Osteoblast (primary cell): ENCODE measurements at places on chromosomes 2 and 18. TPM values are rescaled to one million over a fixed set of nuclear protein-coding genes. Genes with fewer than 3 reads are reported as not detected.

DNA sequence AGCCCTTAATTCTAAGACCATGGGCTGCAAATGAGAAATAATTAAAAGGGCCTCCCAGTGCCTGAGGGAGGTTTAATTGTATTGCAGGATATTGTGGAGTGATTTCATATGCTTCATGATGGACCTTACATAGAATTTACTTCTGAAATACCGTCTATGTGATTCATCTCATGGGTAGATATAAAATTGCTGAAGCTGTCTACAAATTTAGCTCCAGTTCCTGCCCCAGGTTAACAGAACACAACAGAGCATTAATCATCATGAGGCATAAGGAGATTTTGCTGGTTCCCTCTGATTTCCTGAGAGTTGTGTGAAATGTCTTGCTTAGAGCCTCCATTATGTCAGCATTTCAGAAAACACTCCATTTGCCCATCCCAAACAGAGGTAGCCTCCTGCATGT lies 770 bp downstream of the UPP2 start:
- H3K27ac ChIP-seq = no peak overlapping the region
- H3K36me3 ChIP-seq = no peaks in the 10 kb centered on the region
- peaks cover 3% of the 10 kb centered on the region for H3K27me3 ChIP-seq
- DNase-seq = no peak
- H3K4me3 ChIP-seq = no peak overlapping the region

- H3K4me3 ChIP-seq = no peak overlapping the region
- peaks cover 3% of the 10 kb centered on the region for H3K36me3 ChIP-seq
- no peak overlapping the region for H3K27ac ChIP-seq
- H3K27me3 ChIP-seq = no peaks in the 10 kb centered on the region
- H3K4me1 ChIP-seq = peaks cover 15% of the 10 kb centered on the region
- DNase-seq = no peak
Measured at GRCh38 chr2:99158599-99158998, 3.8 kb downstream of the LIPT1 start.

DNA sequence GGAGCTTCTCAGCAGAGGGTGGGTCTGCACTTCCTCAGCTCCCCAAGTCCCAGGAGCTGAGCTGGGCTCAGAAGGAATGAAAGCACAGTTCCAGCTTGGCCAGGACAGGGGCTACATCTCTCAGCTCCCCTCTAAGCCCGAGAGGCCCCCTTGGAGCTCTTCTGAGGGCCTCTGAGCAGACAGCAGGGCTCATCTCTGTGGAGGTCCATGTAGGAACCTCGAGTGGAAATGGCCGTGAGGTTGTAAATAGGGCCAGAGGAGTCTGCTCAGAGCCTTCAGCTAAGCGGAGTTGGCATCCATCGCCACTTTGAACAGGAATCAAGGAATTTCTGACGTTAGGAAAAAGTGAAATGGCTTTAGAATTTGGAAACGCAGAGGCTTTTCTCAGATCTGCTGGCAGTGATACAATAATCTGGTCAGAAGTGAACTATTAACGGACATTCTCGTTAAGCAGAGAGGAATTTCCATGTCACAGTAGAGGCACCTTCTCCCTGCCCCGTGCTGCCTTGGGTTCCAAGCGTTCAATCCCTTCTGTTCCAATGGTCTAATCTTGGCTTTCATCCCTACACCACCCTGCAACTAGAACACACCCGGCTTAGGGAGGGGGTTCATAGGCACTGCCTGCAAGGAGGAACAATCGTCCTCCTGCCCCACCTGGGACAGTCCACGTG lies 213.9 kb downstream of the NDUFA10 start:
- H3K4me3 ChIP-seq = no peak overlapping the region
- no peaks in the 10 kb centered on the region for H3K36me3 ChIP-seq
- peak; percentile 30 for DNase-seq
- H3K4me1 ChIP-seq = no peaks in the 10 kb centered on the region
- H3K27ac ChIP-seq = no peak overlapping the region

- no peak overlapping the region for H3K27ac ChIP-seq
- H3K4me3 ChIP-seq = peak overlapping the region; percentile 76
- DNase-seq = no peak
- peaks cover 25% of the 10 kb centered on the region for H3K4me1 ChIP-seq
Measured at GRCh38 chr2:233354500-233354924, 218 bp downstream of the DGKD start.

SCN2A gene
- 2.2 and 5.0 TPM in 2 replicates for total RNA-seq

TPRKB gene
- 16.6 and 18.9 TPM in 2 replicates for total RNA-seq

DNA sequence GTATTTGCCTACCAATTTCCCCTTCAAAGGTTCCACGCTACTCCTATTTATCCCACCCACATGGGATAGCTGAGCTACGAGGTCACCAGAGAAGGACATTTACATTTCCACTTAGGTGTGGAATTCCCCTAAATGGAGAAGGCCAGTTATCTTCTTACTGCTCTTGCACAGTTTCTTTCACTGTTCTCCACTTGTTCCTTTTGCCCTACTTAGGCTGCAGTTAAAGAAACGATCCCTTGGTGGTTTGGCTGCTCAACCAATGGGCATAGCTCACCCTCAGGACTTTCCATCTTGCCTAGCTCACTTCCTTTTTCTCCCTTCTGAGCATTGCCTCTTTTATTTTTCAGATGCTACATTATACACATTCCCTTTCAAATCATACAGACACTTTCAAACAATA lies 11.2 kb upstream of the NABP1 start:
- DNase-seq = no peak
- no peaks in the 10 kb centered on the region for H3K36me3 ChIP-seq
- H3K4me3 ChIP-seq = no peak overlapping the region
- H3K27ac ChIP-seq = peak overlapping the region; percentile 58

- H3K4me3 ChIP-seq = peak overlapping the region; percentile 89
- H3K4me1 ChIP-seq = peaks cover 12% of the 10 kb centered on the region
- H3K27me3 ChIP-seq = no peaks in the 10 kb centered on the region
- DNase-seq = peak; percentile 83
Measured at GRCh38 chr2:27051902-27052645, 606 bp downstream of the AGBL5 start.

GRCh38 chr2:180124273-180125139 lies 117.4 kb upstream of the CWC22 start:
- no peak overlapping the region for H3K4me3 ChIP-seq

GRCh38 chr18:33113416-33113815 lies 327.1 kb downstream of the CCDC178 start:
- no peaks in the 10 kb centered on the region for H3K36me3 ChIP-seq
- no peak for DNase-seq
- no peak overlapping the region for H3K27ac ChIP-seq
- no peaks in the 10 kb centered on the region for H3K27me3 ChIP-seq
- no peak overlapping the region for H3K4me3 ChIP-seq
- no peaks in the 10 kb centered on the region for H3K4me1 ChIP-seq

GRCh38 chr2:86622519-86623042 lies 1.1 kb downstream of the RNF103 start:
- DNase-seq = peak; percentile 72
- H3K27ac ChIP-seq = peak overlapping the region; percentile 84
- no peaks in the 10 kb centered on the region for H3K27me3 ChIP-seq

- no peak overlapping the region for H3K27ac ChIP-seq
- H3K4me1 ChIP-seq = no peaks in the 10 kb centered on the region
- peak; percentile 25 for DNase-seq
Measured at GRCh38 chr2:239769554-239770245, 255.4 kb downstream of the NDUFA10 start.

- DNase-seq = no peak
- H3K4me1 ChIP-seq = peaks cover 25% of the 10 kb centered on the region
- no peaks in the 10 kb centered on the region for H3K36me3 ChIP-seq
- peaks cover 2% of the 10 kb centered on the region for H3K27me3 ChIP-seq
- H3K27ac ChIP-seq = no peak overlapping the region
Measured at GRCh38 chr2:236714080-236714479, 144.5 kb downstream of the ACKR3 start.

GRCh38 chr2:143262389-143262788 lies 133.2 kb downstream of the ARHGAP15 start:
- H3K4me3 ChIP-seq = no peak overlapping the region
- no peaks in the 10 kb centered on the region for H3K36me3 ChIP-seq
- no peak for DNase-seq
- H3K27ac ChIP-seq = no peak overlapping the region
- H3K4me1 ChIP-seq = peaks cover 3% of the 10 kb centered on the region

LRRC30 gene
- not detected in 2 replicates for total RNA-seq

GCG gene
- total RNA-seq = not detected in 2 replicates

DNA sequence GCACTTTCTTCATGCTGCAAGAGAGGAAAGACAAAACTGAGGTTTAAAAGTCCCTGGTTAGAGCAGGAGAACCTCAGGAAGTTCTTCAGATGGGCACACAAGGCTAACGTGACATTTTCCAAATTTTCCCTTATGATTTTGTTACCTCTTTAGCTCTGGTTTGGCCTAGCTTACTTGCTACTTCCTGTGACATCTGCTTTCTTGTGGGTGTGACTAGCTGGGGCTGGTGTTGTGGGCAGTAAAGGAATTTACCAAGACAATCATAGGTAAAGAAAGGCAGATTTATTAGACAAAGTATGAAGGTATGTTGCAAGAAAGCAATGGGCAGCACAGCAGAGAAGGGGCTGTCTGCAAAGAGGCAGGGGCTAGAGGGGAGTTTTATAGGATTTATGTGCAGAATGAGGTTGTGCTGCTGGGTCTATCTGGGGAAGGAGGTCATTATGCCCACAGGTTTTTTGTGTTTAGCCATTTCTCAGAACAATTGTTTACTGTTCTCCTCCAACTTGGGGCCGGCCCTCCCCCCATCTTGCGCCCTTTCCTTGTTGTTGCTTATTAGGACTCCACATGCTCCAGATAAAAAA lies 6.7 kb upstream of the TNP1 start:
- peaks cover 3% of the 10 kb centered on the region for H3K27me3 ChIP-seq
- no peaks in the 10 kb centered on the region for H3K4me1 ChIP-seq
- H3K36me3 ChIP-seq = no peaks in the 10 kb centered on the region
- no peak overlapping the region for H3K4me3 ChIP-seq

GRCh38 chr2:230471074-230471473 lies 55.1 kb downstream of the SP100 start:
- no peak for DNase-seq
- no peaks in the 10 kb centered on the region for H3K27me3 ChIP-seq
- no peak overlapping the region for H3K4me3 ChIP-seq

DNA sequence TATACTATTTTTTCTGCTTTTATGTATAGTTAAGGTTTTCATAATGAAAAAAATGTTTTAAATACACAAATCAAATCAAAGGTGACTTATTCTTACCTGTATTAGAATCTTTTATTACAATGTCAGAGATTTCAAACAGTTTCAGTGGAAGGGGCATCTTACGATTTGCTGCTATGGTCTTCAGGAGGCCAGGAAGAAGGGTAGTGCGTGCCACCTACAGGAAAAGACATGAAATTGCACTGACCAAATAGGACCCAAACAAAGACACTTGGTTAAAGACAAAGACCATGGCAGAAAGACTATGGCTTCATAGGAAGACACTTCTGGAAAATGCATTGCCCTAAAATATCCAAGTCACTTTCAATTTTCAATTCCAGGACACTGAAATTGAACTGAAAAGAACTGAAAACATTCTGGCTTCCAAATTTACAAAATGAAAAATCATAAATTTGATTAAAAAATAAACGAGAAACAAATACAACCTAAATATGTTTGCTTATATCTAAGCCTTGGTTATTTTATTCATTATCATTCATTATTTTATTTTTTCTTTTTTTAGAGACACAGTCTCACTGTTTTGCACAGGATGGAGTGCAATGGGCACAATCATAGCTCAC lies 42.1 kb downstream of the FARSB start:
- no peaks in the 10 kb centered on the region for H3K27me3 ChIP-seq
- H3K36me3 ChIP-seq = peaks cover 32% of the 10 kb centered on the region
- peak; percentile 76 for DNase-seq
- no peak overlapping the region for H3K4me3 ChIP-seq
- no peak overlapping the region for H3K27ac ChIP-seq

DNA sequence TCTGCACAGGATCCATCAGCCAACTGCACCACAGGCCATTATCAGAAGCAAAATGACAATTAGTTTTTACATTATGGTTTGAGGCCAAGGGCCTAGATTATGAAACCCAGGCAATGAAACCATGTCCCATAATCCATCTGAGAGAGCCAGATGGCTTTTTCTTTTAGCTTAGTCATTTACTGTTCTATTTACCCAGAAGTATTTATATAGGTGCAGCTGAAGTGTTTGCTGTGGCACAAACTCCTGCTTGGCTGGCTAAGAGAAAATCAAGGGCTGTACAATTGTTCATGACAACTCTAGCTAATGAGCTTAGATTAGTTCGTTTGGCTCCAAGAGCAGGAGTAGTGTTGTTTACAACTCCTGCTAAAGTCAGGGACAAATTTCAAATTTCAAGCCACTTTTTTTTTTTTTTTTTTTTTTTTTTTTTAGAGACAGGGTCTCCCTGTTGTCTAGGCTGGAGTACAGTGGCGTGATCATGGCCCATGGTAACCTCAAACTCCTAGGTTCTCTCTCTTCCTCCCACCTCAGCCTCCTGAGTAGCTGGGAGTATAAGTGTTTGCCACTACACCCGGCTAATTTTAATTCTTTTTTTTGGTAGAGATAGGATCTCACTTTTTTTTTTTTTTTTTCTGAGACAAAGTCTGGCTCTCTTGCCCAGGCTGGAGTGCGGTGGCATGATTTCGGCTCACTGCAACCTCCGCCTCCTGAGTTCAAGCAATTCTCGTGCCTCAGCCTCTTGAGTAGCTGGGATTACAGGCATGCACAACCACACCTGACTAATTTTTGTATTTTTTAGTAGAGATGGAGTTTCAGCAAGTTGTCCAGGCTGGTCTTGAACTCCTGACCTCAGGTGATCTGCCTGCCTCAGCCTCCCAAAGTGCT lies 18.4 kb upstream of the REV1 start:
- H3K4me3 ChIP-seq = no peak overlapping the region
- H3K27ac ChIP-seq = no peak overlapping the region
- H3K36me3 ChIP-seq = no peaks in the 10 kb centered on the region

DNA sequence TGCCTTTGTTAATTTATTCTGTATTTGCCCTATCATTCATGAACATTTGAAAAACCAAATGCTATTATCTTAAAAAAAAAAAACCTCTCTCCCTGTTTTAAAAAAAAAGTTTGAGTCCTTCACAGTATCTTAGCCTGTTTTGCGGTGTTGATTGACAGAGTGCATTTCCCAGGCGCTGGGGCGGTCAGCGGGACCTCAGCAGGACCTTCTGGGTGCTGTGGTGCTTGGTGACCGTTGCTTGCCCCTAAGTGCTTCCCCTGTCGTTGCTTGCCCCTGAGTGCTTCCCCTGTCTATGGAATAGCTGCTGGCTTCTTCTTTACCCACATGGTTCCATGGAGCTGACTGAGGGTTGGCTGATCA lies 12.1 kb downstream of the ATP6V1C2 start:
- H3K4me3 ChIP-seq = no peak overlapping the region
- H3K4me1 ChIP-seq = no peaks in the 10 kb centered on the region
- DNase-seq = no peak
- H3K27me3 ChIP-seq = peaks cover 17% of the 10 kb centered on the region
- H3K36me3 ChIP-seq = no peaks in the 10 kb centered on the region
- no peak overlapping the region for H3K27ac ChIP-seq

HS6ST1 gene
- 16.5 and 18.8 TPM in 2 replicates for total RNA-seq

LANCL1 gene
- total RNA-seq = 35.8 and 40.7 TPM in 2 replicates

ZBTB7C gene
- 0.29 and 0.36 TPM in 2 replicates for total RNA-seq

DNA sequence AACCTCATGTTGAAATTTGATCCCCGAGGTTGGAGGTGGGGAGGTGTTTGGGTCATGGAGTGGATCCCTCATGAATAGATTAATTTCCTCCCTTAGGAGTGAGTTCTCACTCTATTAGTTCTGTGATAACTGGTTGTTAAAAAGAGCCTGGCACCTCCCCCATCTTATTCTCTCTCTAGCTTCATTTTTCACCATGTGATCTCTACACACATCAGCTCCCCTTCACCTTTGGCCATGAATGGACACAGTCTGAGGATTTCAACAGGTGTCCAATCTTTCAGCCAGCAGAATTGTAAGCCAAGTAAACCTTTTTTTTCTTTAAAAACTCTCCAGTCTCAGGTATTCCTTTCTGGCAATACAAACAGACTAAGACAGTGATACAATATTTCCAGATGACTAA lies 602.0 kb upstream of the FAM98A start:
- H3K27ac ChIP-seq = no peak overlapping the region
- H3K36me3 ChIP-seq = no peaks in the 10 kb centered on the region
- H3K4me1 ChIP-seq = no peaks in the 10 kb centered on the region
- no peak overlapping the region for H3K4me3 ChIP-seq
